ENCODE measurements at places on chromosomes 12 and 14.

- no peak for DNase-seq
Measured at GRCh38 chr14:39977198-39977597, 545.0 kb upstream of the FBXO33 start.

- DNase-seq = no peak
Measured at GRCh38 chr14:80570930-80571298, 359.6 kb upstream of the DIO2 start.

GRCh38 chr12:112146123-112146522, 20.8 kb downstream of the TRAFD1 start:
- DNase-seq = no peak

- DNase-seq = peak; percentile 6
Measured at GRCh38 chr12:77152623-77153193, 87.3 kb upstream of the E2F7 start.

- no peak for DNase-seq
Measured at GRCh38 chr12:73973486-73973885, 564.1 kb upstream of the ATXN7L3B start.

DNA sequence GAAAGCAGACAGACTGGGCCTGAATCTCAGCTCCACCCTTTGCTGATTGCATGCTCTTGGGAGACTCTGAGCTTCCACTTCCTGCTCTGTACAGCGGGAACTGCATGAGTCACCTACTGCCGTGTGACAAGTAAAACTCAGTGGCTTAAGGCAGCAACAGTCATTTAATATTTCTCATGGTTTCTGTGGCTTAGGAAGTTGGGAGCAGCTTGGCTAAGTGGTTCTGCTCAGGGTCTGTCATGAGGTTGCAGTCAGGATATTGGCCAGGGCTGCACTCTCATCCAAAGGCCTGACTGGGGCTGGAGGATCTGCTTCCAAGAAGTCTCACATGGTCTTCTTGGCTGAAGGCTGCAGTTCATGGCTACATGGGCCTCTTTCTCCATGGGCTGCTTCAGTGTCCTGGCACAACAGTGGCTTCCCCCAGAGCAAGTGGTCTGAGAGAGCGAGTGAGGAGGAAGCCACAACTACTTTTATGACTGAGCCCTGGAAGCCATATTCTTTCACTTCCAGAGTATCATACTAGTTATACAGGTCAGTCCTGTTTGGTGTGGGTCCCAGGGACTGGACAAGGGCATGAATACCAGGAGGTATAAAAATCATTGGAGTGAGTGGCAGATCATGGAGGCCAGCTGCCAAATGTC, 49.7 kb downstream of the FAM222A start:
- DNase-seq = peak; percentile 87

GRCh38 chr14:101808020-101808641, 46.6 kb downstream of the PPP2R5C start:
- DNase-seq = no peak

- DNase-seq = no peak
Measured at GRCh38 chr14:68781161-68782021, 11.5 kb downstream of the ZFP36L1 start.
